ENCODE measurements at places on chromosomes 16 and 17. TPM values are rescaled to one million over a fixed set of nuclear protein-coding genes. Genes with fewer than 3 reads are reported as not detected.

CD19 gene
- not detected for total RNA-seq

HEATR9 gene
- not detected for total RNA-seq

RANBP10 gene
- total RNA-seq = 3.9 TPM

SLC35B1 gene
- total RNA-seq = 60.6 TPM

SLC6A2 gene
- total RNA-seq = not detected

ARL5C gene
- not detected for total RNA-seq

KRT25 gene
- not detected for total RNA-seq

NUDT7 gene
- total RNA-seq = 4.7 TPM

SLC46A1 gene
- 3.1 TPM for total RNA-seq

TBC1D3C gene
- not detected for total RNA-seq

Data from uterine smooth muscle cell (primary cell).